CD4-positive, alpha-beta T cell treated with Interferon alpha-2 for 1 hour (primary cell): ENCODE measurements at places on chromosomes 4 and X.
A peak's percentile ranks its signal among the peaks of the same experiment; 100 is the strongest.

DNA sequence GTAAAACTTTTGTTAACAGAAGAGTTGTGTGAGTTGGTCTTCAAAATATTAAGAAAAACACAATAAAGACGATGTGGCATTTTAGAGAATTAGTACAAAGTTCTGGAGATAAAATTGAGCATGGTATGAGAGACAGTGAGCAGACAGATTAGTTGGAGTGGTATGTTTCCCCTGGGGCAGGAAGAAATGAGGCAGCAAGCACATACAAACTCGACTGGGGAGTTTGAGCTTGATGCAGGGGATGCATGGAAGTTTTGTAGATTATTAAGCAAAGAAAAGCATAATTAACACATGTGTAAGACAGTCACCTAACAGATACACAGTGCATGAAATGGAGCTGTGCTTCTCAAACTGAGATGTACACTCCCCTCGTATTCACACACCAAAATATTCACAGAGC lies 58.1 kb upstream of the IL2 start:
- DNase-seq, result no peak

- peak; percentile 91 for DNase-seq
These were observed 2.1 kb downstream of the PLCXD1 start for GRCh38 chrX:283115-283845.

DNA sequence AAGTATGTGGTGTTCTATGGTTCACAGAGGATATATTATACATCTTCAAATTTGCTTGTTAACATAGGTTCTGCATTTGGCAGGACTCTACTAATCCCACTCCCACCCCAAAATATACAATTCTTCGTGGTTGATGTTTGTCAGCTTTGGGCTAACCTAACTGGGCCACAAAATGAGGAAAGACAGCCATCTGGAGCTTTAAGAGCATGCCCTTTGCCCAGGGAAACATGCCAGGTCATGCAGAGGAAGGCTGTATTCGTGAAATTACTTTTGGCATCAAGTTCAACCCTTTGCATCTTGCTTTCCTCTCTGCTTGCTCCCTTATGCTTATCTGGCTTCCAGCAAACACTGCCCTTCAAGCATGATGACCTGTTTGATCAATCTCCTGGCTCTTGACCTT lies 46.8 kb upstream of the F9 start:
- DNase-seq, result no peak

GRCh38 chr4:189974056-189974455 lies 33.4 kb downstream of the FRG1 start:
- no peak for DNase-seq

DNA sequence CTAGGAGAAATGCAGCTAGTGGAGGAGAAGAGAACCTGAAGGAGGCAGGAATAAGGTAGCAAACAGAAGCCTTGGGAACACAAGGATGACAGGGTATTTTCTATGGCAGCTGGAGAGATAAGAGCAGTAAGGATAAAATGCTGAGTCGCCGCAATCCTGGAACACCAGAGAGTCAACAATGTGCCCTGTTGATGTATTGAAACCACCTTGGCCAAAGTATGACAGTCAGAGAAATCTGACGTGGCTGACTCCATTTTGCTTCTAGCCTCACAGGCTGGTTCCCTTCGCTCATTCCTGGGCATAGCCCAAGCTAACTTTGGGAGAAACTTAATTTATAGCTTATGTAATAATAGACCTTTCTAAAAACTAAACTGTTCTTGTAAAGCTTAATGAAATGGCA lies 56.6 kb upstream of the C4orf54 start:
- no peak for DNase-seq

DNA sequence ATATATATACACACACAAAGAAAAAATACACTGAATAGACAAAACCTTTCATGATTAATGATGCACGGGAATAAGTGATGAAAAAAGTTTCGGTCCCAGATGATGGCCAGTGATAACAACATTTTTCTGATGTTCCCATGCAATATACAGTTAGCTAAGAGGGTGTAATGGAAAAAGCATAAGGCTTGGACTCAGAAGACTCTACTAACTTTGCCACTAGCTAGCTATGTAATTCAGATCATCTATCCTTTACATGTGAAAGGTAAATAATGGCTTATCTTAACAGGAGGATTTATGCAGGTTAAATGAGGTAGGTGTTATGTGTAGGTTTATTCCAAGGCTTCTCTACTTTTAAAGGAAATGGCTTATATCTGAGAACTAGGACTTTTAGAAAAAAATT lies 4.3 kb downstream of the RPS3A start:
- DNase-seq, result no peak

- DNase-seq, result no peak
These were observed 334.8 kb downstream of the TEX13C start for GRCh38 chrX:125654501-125654900.
